Stimulated activated CD4-positive, alpha-beta T cell treated with anti-CD3 and anti-CD28 coated beads, Interleukin-2, amount 100 ng/mL, for 4 hours (primary cell): ENCODE measurements at places on chromosomes 6 and 20.

- DNase-seq = peak; percentile 66
Measured at GRCh38 chr6:43509984-43510826, at the start of gene LRRC73. TSS of gene LRRC73 (minus strand) at chr6:43510346. CDS start at chr6:43509785, 561 bp downstream.

- no peak for DNase-seq
Measured at GRCh38 chr6:52571099-52571755, 5.6 kb downstream of the TRAM2 start.

GRCh38 chr6:48078120-48078519 lies 32.9 kb downstream of the PTCHD4 start:
- no peak for DNase-seq

- DNase-seq = no peak
Measured at GRCh38 chr20:33401921-33402369, 626 bp upstream of the CDK5RAP1 start.

DNA sequence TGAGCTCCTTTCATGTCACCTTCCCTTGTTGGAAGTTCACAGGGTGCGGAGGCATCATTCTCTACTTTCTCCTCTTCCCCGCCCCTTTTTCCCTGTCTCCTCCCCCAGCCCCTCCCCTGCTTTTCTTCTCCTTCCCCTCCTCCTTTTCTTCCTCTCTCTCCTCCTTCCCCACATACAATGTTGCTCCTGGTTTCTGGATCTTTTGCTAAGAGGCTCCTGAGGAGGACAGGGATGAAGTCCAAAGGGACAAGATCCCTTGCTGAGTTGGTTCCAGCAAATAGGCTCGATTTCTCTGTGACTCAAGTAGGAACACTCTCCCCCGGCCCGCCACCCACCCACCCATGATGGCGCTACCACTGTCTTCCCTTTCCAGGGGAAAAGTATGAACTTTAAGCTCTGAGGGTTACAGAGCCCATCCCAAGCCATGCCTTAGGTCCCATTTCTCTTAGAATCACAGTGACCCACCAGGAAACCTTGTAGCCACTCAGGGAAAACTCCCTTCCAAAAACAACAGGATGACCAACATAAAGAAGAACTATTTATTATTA lies 852 bp upstream of the TFEB start:
- DNase-seq = no peak
